ENCODE measurements at places on chromosomes 3 and 15. TPM values are rescaled to one million over a fixed set of nuclear protein-coding genes. Genes with fewer than 3 reads are reported as not detected.

- H3K27me3 ChIP-seq = peaks cover 9% of the 10 kb centered on the region
- no peak overlapping the region for H3K27ac ChIP-seq
- peaks cover 10% of the 10 kb centered on the region for H3K4me1 ChIP-seq
- H3K4me3 ChIP-seq = no peak overlapping the region
- no peak for DNase-seq
These were observed 172.5 kb downstream of the POTEB3 start for GRCh38 chr15:21267671-21268395.

GRCh38 chr15:55343168-55343567, 24.1 kb downstream of the PIGB start:
- H3K4me3 ChIP-seq = no peak overlapping the region
- H3K27ac ChIP-seq = no peak overlapping the region
- DNase-seq = no peak

GRCh38 chr3:30631243-30631904, 25.0 kb downstream of the TGFBR2 start:
- peak overlapping the region; percentile 54 for H3K4me3 ChIP-seq
- H3K4me1 ChIP-seq = peaks cover 95% of the 10 kb centered on the region
- no peaks in the 10 kb centered on the region for H3K27me3 ChIP-seq
- DNase-seq = peak; percentile 66
- peak overlapping the region; percentile 97 for H3K27ac ChIP-seq

DNA sequence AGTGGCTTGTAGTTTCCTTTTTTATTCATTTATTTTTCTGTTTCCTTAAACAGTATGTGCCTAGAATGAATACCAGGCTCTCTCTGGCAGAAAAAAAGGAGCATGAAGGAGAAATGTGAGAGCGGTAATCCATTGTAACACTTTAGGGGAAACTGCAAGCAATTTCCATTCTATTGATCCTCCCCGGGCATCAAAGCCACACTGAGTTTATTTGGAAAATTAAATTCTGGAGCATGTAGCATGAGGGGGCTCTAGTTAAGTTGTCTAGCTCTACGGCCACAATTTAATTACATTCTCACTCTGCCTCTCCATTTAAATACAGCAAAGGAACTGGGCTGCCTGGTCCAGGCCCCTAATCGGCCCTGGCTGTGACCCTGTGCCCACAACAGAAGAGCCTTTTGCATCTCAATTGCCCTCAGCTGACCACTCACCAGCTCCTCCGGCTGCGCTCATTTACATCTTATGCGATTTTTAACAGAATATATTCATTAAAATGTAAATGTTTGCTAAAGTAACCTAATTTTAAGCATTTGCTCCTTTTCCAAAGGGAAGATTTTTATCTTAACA, 72.9 kb downstream of the MEGF11 start:
- H3K4me3 ChIP-seq = no peak overlapping the region
- peaks cover 60% of the 10 kb centered on the region for H3K27me3 ChIP-seq
- no peak overlapping the region for H3K27ac ChIP-seq
- no peaks in the 10 kb centered on the region for H3K36me3 ChIP-seq
- no peaks in the 10 kb centered on the region for H3K4me1 ChIP-seq

- H3K27me3 ChIP-seq = no peaks in the 10 kb centered on the region
- H3K4me3 ChIP-seq = no peak overlapping the region
- no peaks in the 10 kb centered on the region for H3K36me3 ChIP-seq
- no peak for DNase-seq
- H3K27ac ChIP-seq = no peak overlapping the region
- H3K4me1 ChIP-seq = no peaks in the 10 kb centered on the region
These were observed 124.5 kb upstream of the ARRDC4 start for GRCh38 chr15:97836003-97836402.

DNA sequence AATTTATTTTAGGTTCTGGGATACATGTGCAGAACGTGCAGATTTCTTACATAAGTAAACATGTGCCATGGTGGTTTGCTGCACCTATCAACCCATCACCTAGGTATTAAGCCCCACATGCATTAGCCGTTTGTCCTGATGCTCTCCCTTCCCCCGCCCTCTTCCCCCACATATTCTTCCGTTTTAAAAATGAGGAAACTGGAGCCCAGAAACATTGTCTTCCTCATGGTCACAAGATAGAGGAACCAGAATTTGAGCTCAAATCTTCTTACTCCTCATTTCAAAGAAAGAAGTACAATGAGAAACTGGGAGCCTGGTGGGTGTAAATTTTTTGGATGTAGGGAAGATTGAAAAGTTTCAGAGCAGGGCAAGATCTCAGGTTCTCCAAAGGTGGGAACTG, 56.1 kb upstream of the USP3 start:
- no peak overlapping the region for H3K27ac ChIP-seq
- H3K4me1 ChIP-seq = peaks cover 13% of the 10 kb centered on the region
- no peak overlapping the region for H3K4me3 ChIP-seq
- no peaks in the 10 kb centered on the region for H3K27me3 ChIP-seq
- H3K36me3 ChIP-seq = no peaks in the 10 kb centered on the region

GRCh38 chr15:53872410-53872809, 105.8 kb upstream of the UNC13C start:
- DNase-seq = no peak
- H3K4me1 ChIP-seq = no peaks in the 10 kb centered on the region
- H3K27ac ChIP-seq = no peak overlapping the region
- no peaks in the 10 kb centered on the region for H3K36me3 ChIP-seq

DNA sequence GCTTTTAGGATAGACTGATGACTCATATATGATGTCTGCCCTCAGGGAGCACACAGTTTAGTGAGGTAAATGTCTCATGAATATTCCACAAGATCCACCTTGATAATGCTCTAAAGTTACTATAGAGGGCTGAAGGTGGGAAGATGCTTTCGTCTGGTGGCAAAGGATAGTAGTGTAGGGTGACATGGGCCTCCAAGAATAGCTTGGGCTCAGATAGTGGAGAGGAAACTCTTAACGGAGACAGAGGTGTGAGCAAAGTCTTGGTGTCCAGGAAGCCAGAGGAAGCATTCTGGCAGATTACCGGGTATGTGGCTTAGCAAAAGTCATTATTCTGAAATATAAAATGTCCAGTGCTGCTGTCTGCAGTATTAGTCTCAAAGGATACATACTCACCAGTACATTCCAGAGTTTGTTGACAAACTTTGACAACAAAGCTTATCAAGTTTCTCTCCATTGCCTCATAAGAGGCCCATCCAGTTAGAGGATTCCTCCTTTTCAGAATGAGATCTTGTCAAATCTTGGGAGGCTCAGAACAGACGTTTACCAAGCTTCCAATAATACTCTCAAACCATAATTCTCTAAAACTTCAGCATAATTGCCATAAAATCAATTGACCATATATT, 316.7 kb downstream of the LPP start:
- no peak overlapping the region for H3K4me3 ChIP-seq
- peaks cover 14% of the 10 kb centered on the region for H3K36me3 ChIP-seq
- no peak overlapping the region for H3K27ac ChIP-seq
- H3K4me1 ChIP-seq = no peaks in the 10 kb centered on the region
- H3K27me3 ChIP-seq = no peaks in the 10 kb centered on the region

- H3K36me3 ChIP-seq = peaks cover 44% of the 10 kb centered on the region
- no peaks in the 10 kb centered on the region for H3K27me3 ChIP-seq
- H3K4me1 ChIP-seq = peaks cover 43% of the 10 kb centered on the region
- DNase-seq = no peak
- H3K27ac ChIP-seq = peak overlapping the region; percentile 66
- H3K4me3 ChIP-seq = no peak overlapping the region
These were observed 59.6 kb downstream of the EIF3J start for GRCh38 chr15:44596511-44597010.

DNA sequence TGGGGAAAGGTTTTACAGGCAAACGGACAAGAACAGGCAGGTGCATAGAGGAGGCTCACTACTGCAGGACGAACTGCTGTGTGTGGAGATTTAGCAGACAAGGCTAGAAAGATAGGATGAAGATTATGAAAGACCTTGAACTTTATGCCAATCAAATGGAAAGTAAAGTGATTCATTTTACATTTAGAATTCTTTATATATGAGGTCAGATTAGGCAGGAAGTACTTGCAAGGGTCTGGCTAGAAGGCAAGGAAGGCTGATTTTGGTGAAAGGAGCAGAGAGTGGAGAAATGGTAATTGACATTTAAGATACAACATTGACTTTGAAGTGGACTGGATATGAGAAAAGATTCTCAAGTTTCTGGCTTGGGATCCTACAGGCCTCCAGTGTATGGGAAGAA, 33.6 kb downstream of the PLSCR4 start:
- H3K4me1 ChIP-seq = no peaks in the 10 kb centered on the region
- H3K27ac ChIP-seq = no peak overlapping the region
- DNase-seq = no peak
- H3K36me3 ChIP-seq = no peaks in the 10 kb centered on the region
- peaks cover 11% of the 10 kb centered on the region for H3K27me3 ChIP-seq

DNA sequence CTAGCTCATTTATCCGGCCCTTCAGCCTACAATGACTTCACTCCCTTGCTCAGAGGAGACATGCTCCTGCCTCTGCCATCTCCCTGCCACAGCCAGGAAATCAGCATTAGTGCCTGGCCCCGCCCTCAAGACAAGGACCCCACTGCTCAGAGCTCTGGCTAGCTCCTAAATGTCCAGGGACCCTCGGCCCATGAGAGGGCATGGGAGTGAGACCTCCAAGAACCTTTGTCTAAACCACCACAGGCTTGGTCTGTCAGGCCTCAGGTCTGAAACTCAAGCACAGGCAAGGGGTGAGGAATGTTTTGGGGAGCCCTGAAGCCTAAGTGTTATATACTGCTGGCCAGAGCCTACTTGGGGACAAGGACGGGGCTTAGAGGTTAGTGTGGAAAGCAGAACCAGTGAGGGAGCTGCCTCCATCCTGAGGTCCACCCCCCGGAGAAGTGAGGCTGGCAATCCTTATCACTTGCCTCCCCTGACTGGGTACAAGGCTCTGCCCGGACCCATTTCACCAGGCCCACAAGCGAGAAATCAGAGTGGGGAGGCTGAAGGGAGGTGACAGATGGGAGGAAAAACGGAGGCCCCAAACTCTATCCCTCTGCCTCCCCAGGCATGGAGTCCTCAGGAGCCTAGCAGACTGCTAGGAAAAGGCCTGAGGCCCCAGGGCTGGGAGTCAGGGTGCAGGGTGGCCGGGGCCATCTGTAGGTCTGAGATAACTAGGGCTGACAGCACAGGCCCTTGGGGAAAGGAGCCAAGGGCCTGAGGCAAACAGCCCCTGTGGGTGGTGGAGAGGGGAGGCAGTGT, 18.8 kb downstream of the SHF start:
- H3K27ac ChIP-seq = peak overlapping the region; percentile 23
- no peak for DNase-seq
- H3K36me3 ChIP-seq = no peaks in the 10 kb centered on the region
- no peaks in the 10 kb centered on the region for H3K27me3 ChIP-seq
- H3K4me3 ChIP-seq = no peak overlapping the region
- peaks cover 13% of the 10 kb centered on the region for H3K4me1 ChIP-seq

DNA sequence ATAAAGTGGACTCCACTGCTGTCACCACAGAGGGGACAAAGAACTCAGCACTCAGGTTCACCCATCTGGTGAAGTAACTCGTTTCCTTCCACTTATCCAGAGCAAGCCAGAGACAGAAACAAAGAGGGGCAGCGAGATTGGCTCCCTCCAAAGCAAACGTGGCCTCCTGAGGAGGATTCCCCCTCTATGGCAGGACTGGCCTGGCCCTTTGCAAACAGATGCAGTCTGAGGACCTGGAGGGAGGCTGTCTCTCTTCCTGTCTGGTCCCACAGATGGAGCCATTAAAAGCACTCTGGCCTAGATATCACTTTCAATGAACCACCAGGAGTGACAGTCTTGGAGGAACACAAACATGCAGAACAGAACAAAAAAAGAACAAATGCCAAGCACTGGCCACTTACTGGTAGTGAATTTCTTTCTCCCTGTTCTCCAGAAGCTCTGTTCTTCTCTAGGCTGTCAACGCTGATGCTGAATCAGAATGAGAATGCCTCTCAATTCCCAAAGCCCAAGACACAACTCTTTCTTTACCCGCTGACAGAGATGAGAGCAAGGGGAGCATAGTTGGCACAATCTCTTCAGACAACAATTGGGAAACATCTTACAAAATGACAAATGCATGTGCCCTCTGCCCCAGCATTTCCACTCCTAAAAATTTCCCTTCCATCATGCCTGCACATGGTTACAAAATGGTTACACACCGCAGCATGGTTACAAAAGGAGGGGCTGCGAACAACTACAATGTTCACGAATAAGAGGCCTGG, 14.3 kb downstream of the KLHL25 start:
- H3K27me3 ChIP-seq = no peaks in the 10 kb centered on the region
- DNase-seq = no peak
- H3K4me1 ChIP-seq = peaks cover 28% of the 10 kb centered on the region
- H3K4me3 ChIP-seq = no peak overlapping the region

- H3K4me1 ChIP-seq = no peaks in the 10 kb centered on the region
- H3K36me3 ChIP-seq = no peaks in the 10 kb centered on the region
- H3K27ac ChIP-seq = no peak overlapping the region
- no peak for DNase-seq
These were observed 48.2 kb upstream of the SLC9A9 start for GRCh38 chr3:143896486-143896885.

- H3K4me3 ChIP-seq = no peak overlapping the region
- H3K27me3 ChIP-seq = peaks cover 6% of the 10 kb centered on the region
- no peaks in the 10 kb centered on the region for H3K36me3 ChIP-seq
- DNase-seq = peak; percentile 7
- H3K27ac ChIP-seq = no peak overlapping the region
These were observed 45.1 kb upstream of the FGD5 start for GRCh38 chr3:14773691-14774128.

DNA sequence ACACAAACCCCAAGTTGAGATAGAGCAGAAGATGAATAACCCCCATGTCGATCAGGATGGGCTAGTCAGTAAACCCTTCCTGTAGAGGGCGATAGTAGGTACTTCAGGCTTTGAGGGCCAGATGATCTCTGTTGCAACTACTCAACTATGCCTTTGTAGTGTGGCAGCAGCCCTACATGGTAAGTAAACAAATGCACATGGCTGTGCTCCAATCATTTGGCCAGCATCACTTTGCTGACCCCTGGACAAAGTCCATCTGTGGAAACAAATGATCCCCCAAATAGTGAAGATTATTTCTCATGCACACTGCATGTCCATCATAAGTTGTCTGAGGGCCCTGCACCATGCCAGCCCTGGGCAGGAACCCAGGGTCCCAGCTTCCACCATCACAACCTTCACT, 402.2 kb upstream of the PROK2 start:
- no peak for DNase-seq
- H3K36me3 ChIP-seq = peaks cover 3% of the 10 kb centered on the region
- H3K4me3 ChIP-seq = no peak overlapping the region
- H3K27ac ChIP-seq = no peak overlapping the region
- H3K27me3 ChIP-seq = peaks cover 7% of the 10 kb centered on the region

DNA sequence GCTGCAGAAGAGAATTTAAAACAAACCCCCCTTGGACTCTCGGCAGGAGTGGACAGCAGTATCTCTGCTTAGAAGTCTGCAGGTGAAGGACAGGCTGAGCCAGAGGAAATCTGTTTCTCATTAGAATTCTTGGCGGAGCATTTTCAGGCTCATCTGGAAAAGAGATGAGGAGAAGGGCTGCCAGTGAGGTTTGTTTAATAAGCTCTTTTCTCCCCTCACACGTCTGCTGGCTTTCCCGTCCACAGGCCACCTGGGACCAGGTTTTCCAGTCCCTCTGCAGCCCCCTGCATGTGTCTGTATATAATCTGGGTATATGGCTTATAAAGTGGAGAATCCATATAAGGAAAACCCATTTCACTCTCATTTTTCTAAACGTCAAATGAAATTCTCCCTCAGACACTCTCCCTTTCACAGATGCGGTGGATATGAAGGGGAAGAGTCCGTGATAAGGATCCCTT, 155.4 kb upstream of the TPM1 start:
- H3K36me3 ChIP-seq = no peaks in the 10 kb centered on the region
- no peak for DNase-seq
- no peak overlapping the region for H3K4me3 ChIP-seq
- H3K27me3 ChIP-seq = peaks cover 27% of the 10 kb centered on the region

The CISH gene
- 328 TPM for total RNA-seq

The IRAK2 gene
- total RNA-seq = 5.2 TPM

The FBXW12 gene
- not detected for total RNA-seq

The DPPA2 gene
- total RNA-seq = not detected

The SHC4 gene
- 1.9 TPM for total RNA-seq

The COL8A1 gene
- 0.10 TPM for total RNA-seq

The SLC12A1 gene
- total RNA-seq = not detected

The ZNF639 gene
- 31.5 TPM for total RNA-seq
